ENCODE measurements at places on chromosomes 3 and 15.

- DNase-seq, result no peak
Observed at GRCh38 chr3:126373682-126374601, 16.7 kb upstream of the KLF15 start.

- no peak for DNase-seq
Observed at GRCh38 chr3:32395496-32395895, 3.8 kb downstream of the CMTM7 start.

DNA sequence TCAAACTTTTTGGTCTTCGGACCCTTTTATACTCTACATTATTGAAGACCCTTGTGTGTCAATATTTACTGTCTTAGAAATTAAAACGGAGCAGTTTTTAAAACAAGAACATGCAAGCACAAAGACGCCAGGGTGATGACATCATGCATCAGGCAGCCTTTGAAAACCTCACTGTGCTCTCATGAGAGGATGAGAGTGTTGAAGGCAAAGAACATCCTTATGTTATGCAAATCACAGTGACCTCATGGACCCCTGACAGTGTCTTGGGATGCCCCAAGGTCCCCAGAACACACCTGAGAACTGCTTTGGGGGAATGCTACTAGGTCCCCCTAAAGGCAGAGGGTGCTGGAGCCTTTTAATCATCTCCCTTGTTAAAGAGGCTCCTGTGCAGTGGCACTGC, 51.6 kb downstream of the CHDH start:
- DNase-seq, result no peak

GRCh38 chr3:32340039-32340438, 51.6 kb upstream of the CMTM7 start:
- peak; percentile 51 for DNase-seq

DNA sequence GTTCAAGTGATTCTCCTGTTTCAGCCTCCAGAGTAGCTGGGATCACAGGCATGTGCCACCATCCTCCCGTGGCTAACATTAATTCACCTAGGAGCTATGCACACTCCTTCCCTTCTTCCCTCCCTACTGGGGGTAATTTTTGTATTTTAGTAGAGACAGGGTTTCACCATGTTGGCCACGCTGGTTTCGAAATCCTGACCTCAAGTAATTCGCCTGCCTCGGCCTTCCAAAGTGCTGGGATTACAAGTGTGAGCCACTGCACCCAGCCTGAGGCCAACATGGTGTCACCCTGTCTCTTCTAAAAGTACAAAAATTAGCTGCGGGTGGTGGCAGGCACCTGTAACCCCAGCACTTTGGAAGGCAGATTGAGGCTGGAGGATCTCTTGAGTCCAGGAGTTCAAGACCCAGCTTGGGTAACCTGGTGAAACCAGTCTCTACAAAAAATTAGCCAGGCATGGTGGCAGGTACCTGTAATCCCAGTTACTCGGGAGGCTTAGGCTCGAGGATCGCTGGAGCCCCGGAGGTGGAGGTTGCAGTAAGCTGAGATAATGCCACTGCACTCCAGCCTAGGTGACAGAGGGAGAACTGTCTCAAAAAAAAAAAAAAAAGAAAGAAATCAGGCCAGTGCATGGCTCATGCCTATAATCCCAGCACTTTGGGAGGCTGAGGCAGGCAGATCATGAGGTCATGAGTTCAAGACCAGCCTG, 6.1 kb downstream of the RNU5B-1 start:
- no peak for DNase-seq

DNA sequence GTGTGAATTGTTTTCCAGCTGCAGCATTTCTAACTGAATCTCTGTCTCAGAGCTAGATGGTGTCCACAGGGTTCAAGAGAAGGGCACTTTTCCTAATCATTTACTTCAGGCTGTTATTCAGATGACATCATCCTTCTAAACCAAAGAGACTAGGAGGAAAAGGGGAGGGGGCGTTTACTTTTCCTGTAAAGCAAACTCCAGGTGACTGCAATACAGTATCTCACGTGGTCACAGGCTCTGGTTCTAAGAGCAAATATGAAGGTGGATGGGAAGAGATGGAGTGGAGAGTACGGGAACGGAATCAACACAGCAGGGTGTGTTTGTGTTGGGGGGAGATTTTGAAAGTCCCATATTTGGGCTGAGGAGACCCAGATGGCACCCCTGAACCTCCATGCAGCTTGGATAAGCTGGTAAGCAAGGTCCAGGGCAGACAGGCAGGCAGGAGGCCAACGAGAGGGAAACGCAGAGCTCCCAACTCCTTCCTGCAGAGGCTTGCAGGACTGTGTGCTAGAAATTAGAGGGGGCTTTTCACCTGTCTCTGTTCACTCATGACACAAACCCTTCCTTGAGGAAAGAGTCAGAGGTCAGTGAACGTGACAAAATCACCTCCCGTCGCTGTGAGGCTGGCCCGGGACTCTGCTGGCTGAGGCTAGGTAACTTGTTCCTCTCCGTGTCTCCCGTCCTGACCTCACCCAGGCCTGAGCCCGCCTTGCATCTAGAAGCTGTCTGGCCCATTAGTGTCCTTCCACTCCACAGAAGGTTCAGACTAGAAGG, 151.2 kb downstream of the OPA1 start:
- DNase-seq, result no peak

DNA sequence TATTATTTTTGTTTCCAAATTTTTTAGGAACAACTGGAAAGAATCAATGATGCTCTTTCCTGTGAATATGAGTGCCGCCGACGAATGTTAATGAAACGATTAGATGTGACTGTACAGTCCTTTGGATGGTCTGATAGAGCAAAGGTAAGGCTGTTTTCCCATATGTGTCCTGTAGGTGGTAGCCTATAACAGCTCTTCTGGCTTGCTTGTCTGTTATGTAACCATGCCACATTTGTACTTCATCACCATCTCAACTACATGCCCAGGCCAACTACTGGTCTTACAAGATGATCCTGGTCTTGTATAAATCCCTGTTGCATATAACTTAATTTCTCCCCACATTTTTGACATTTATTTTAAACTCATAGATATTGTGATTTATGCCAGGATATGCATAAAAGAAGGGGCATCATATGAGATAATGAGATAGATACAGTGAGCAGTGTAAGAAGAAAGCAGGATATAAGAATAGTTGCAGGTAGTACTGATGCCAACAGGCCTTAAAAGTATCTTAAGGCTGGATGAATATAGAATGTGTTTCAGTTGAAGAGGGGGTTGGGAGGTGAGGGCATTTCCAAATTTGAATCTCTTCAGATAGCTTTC, 20.3 kb downstream of the FAM98B start:
- peak; percentile 61 for DNase-seq

DNA sequence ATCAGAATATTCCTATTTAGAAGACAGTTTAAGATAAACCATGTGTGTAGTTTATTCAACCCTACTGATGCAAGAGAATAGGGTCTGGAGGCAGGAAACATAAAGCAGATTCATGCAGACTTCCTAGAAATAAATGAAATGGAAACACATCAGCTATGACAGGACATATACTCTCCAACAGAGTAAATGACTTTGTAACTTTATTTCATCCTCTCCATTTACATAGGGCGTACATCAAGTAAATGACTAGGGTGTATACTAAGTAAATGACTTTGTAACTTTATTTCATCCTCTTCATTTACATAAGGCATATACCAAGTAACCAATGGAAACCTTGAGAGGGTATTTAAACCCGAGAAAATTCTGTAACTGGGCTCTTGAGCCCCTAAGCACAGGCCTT, 17.6 kb upstream of the SRPRB start:
- no peak for DNase-seq

DNA sequence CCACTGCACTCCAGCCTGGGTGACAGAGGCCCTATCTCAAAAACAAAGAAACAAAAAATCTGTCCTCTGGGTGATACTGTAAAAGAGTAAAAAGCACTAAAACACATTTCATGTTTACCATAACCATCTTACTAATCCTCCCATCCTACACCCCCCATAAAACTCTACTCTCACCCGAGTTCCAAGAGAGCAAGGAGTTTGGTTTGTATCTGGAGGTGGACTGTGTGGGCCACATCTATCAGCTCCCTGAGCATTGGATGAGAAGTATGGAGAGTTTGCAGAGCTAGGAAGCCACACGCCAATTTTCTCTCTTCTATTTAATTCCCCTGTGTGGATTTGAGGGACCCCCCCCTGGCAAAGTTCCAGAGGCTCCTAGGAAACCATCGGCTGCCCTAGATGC, 80.0 kb downstream of the ATP10A start:
- DNase-seq, result no peak

- no peak for DNase-seq
Observed at GRCh38 chr3:30642849-30643361, 36.5 kb downstream of the TGFBR2 start.

DNA sequence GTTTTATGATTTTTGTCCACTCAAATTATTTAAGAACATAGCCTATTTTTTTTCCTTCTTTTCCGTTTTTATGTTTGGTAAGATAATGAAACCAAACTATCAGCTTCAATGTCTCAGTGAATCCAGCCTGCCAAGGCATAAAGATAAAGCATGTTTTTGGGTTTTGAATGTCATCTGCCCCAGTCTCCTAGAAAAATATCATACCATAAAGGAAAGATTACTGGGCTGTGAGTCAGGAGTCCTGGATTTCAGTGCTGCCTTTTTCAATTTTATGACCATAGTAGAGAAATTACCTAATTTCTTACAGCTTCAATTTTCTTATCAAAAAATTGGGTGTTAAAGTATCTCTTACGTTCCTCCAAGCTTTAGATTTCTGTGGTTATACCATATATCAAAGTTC, 87.5 kb downstream of the GAP43 start:
- no peak for DNase-seq

DNA sequence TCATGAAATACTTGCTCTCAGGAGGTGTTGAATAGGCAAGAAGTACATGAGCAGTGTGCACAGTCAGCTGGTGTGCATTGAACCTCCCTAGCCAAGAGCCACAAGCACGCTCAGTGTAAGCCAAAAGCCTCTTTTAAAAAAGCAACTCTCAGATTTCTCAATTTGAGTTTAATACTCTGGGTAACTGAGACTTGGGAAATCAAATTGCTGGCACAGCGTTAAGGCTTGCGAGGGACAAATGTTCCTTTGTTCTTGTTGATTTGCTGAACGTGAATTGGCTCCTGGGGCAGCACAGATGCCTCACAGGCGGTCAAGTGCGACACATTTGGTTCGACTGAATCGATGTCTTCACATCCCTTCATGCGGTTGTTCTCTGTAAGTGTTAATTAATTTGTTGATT, at the start of gene FAM240A:
FAM240A (plus strand) TSS at position 202 of the 400 bp plus-strand sequence; CDS start at position 361, 159 bp downstream.
- no peak for DNase-seq

- no peak for DNase-seq
Observed at GRCh38 chr3:111813441-111813840, 45.6 kb upstream of the PHLDB2 start.

- no peak for DNase-seq
Observed at GRCh38 chr15:59994888-59995557, 9.1 kb upstream of the FOXB1 start.

Data from activated CD4-positive, alpha-beta T cell treated with anti-CD3 and anti-CD28 coated beads, Interleukin-2, Interleukin-6, amounts not matched to agents 100 ng/mL and 50 ng/mL, durations not matched to agents 16 hours and 8 hours (primary cell).